ENCODE measurements at places on chromosomes 6 and 20.

DNA sequence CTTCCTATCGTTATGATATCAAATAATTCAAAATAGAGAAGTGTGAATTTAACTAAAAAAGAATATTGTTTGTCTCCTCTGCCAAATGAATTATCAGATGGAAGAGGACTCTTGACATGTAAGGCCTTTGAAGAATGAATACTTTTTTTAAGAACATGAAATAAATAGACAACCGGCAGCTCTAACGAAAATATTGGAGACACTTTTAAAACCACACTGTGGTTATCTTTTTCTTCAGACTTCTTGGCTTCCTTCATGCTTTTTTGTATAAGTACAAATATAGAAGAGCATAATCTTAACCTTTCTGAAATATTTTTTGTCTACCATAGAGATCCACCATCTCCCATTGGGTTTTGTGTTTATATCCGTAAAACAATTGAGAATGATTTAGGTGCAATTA, 115.2 kb upstream of the SCGN start:
- no peak for DNase-seq

GRCh38 chr6:112636650-112637262, 289.6 kb downstream of the RFPL4B start:
- no peak for DNase-seq

- DNase-seq = no peak
These were observed 120.4 kb downstream of the LRRC1 start for GRCh38 chr6:53915026-53915691.

DNA sequence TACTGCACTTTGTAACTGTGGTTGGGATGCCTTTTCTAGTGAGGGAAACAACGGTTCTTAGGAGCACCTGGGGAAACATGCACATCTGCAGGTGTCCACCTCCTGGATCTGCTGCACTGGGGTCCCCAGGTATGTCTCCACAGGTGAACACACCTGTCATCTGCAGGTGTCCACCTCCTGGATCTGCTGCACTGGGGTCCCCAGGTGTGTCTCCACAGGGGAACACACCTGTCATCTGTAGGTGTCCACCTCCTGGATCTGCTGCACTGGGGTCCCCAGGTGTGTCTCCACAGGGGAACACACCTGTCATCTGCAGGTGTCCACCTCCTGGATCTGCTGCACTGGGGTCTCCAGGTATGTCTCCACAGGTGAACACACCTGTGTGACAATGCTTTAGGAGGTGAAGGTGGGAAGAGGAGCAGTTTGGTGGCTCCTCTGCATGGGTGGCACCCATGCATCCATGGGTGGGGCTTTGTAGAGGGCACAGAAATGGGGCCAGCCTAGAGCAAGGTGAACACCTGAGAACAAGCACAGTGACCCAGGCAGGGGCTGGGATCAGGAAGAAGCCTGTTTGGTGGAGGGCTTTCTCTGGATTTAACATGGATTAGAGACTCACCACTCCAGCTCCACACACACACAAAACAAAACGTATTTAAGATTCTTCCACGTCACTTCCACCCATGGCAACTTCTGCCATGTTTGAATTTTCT, 206.0 kb upstream of the CDH4 start:
- DNase-seq = no peak

GRCh38 chr6:123338394-123338793, 298.4 kb downstream of the TRDN start:
- no peak for DNase-seq

DNA sequence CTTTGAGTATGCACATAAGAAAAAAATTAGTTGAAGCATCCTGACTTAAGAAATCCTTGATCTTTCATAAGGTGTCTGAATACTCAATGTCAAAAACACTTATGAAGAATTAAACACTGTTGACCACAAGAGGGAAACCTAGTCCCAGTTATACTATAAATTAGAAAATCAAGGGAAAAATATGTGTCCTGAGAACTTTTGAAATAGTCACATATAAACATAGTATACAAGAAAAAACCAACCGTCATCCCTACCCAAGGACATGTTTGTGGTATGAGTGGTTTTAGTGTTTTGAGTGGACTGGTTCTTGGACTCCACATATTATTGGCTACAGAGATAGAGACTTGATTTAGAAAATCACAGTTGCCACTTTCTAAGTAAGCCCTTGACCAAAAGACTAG, 7.6 kb upstream of the HLA-DRA start:
- DNase-seq = peak; percentile 36
